ENCODE measurements at places on chromosomes 1 and 21.

DNA sequence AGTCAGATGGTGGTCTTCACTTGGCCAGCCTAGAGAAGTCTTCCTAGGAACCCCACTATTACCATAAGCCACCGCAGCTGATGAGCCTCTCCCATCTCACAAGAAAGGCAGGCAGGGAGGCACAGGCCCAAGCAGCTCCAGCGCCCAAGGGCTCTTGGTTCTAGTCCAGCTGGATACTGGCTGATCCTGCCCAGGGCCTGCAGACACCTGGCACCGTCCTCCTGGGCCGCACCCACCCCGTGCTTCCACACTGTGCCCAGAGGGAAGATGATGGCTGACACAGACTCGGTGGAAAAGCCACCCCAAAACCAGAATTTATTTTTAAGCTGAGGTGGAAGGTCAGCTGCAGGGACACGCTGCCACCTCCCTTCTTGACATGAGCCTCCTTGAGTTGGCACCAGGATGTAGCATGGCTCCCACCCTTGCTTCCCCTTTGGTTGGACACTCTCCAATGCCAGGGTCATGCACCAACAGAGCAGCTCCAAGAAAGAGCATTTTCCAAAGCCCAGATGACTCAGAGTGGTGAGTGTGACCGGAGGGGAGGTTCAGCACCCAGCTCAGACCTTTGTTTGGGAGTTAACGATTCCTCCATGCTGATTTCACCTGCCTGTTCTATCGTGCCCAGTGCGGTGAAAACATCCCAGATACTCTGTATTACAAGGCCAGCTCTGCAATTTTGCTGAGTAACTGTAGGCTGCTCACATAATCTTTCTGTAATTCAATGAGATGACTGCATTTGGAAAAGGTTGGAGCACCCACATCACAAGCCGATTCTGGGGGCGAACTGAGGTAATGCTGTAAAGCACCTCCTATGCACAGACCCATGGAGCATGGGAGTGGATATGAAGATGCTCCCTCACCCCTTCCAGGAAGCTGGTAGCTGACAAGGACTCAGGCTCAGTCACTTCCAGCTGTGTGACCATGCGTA lies 63.1 kb upstream of the SLC2A1 start:
- no peak for DNase-seq

GRCh38 chr1:228228601-228229074 lies 20.8 kb downstream of the OBSCN start:
- peak; percentile 24 for DNase-seq

- DNase-seq, result no peak
Measured at GRCh38 chr1:223175633-223176032, 32.6 kb upstream of the TLR5 start.

DNA sequence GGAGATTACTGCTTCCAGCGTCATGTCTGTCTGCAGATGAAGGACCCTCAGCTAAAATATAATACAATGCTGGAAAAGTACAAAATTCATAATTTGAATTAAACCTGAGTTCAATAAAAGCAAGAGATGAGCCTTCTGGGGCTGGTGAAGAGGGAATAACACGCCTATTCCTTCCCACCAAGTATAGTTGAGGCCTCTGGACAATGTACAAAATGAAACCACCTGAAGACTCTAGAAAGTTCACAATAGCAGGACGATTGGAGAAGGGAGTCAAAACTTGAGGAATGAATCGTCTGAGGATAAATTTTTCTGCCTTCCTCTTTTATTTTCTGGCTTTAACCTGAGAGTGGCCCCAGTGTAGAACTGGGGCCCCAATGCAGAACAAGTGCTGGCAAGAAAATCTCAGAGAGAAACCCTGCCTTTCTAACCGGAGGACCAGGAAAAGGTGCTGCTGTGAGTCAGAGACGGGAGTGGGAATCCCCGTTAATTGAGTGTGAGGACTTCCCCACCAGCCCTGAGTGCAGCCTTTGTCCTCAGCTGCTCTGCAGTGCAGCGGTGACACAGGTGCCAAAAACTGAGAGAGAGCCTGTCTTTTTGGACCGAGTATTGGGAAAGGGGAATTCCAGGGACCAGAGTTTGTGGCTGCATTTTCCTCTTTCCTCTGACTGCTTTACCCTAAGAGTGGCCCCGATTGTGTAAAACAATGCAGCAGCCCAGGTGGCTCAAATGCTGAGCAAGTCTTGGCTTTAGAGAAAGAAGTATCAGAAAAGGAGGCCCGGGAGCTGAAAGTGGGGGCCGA lies 264.9 kb downstream of the DYRK1A start:
- no peak for DNase-seq

DNA sequence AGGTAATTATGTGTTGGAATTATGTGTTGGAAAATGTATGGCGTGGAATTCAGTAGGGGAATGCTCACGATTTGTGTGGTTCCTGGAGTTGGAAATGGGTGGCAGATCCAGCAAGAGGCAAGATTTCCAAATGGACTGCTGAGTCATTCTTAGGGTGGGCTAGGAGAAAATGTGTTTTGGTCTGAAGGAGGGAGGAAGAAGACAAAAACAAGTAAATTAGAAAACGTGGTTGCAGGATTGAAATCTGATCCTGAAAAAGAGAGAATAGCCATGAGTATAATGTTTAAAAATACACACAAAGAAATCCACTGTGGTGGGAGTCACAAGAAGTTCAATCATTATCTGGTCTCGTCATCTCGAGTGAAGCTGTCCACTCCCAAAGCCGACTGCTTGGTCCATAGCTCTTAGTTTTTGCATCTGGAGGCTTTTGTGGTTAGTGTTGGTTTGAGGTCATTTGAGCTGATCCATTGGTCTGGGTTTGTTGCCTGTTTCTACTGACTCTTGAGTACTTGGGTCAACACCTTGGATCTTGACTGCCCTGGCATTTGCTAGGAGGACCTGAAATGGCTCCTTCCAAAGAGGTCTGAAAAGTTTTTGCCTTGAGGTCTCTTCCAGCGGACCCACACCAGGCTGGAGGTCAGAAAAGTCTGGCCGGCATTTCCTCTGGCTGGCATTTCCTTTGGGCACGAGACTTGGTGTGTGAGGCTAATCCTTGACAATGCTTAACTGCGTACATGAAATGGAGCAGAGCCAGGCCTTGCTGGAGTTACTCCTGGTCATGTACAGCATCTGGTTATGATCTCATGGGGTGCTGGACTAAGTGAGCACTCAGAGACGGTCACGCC lies 9.2 kb downstream of the MX2 start:
- DNase-seq, result no peak

- no peak for DNase-seq
Measured at GRCh38 chr1:65896721-65897120, 104.0 kb downstream of the PDE4B start.

- no peak for DNase-seq
Measured at GRCh38 chr1:203076031-203076511, 9.7 kb downstream of the MYOG start.

DNA sequence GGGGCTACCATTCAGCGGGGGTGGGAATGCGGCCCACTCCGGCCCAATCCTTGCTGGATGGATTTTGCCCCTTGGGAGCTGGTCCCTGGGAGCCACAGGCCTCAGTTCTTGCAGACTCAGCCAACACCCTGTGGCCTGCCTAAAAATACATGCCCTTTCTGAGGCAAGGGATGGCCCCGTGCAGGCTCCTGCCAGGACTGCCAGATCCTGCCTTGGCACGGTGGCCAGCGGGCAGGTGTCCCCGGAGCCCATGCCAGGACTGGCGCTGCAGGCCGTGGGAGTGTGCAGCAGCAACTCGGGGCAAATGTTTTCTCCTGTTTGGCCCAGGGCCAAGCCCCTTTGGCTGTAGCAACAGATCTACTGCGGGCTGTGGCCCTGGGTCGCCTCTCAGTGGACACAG lies 1.6 kb upstream of the PANK4 start:
- DNase-seq, result no peak

- no peak for DNase-seq
Measured at GRCh38 chr1:66644331-66644730, 107.9 kb upstream of the DYNLT5 start.

GRCh38 chr1:20823845-20824244 lies 36.7 kb upstream of the HP1BP3 start:
- no peak for DNase-seq

- DNase-seq, result no peak
Measured at GRCh38 chr21:45536301-45537081, 5.7 kb downstream of the SLC19A1 start.

DNA sequence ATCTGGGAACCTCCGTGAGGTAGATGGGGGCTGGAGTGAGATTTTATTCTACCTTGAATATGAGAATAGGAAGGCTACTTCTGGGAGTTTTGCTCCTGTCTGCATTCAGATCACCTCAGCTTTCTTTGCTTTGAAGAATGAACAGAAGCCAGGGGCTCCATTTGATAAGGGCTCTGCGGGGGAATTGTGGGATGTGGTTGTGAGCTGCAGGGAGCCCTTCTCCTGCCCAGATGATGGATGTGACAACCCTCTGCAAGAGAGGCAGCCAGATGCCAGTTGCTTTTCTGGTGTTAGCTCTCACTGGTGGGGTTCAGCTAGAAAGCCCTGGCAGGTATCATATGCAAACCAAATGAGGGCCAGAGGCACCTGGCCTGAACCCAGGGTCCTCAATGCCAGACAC lies 21.5 kb downstream of the IER5 start:
- no peak for DNase-seq

DNA sequence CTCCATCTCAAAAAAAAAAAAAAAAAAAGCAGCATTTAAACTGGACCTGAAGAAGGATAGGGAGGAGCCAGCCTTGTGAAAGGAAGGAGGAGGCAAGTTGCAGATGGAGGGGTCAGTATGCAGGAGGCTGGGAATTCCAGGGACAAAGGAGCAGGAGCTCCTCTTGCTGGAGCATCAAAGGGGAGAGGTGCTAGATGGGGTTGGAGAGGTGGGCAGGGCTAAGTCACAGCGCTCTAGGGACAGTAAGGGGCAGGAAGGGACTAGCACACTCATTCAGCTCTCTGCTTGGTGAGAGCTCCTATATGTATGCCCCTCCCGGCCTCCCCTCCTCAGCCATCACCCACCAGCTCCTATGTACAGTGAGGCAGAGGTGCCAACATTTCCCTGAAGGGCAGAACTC lies 26.8 kb downstream of the MAP7D1 start:
- DNase-seq, result no peak

GRCh38 chr1:22763487-22764200 lies 53.0 kb downstream of the EPHB2 start:
- no peak for DNase-seq

- peak; percentile 56 for DNase-seq
Measured at GRCh38 chr1:41537788-41538351, 53.4 kb upstream of the EDN2 start.

GRCh38 chr1:223512057-223512456 lies 118.8 kb downstream of the CCDC185 start:
- no peak for DNase-seq

GRCh38 chr1:19033926-19034680 lies 77.6 kb upstream of the IFFO2 start:
- no peak for DNase-seq

DNA sequence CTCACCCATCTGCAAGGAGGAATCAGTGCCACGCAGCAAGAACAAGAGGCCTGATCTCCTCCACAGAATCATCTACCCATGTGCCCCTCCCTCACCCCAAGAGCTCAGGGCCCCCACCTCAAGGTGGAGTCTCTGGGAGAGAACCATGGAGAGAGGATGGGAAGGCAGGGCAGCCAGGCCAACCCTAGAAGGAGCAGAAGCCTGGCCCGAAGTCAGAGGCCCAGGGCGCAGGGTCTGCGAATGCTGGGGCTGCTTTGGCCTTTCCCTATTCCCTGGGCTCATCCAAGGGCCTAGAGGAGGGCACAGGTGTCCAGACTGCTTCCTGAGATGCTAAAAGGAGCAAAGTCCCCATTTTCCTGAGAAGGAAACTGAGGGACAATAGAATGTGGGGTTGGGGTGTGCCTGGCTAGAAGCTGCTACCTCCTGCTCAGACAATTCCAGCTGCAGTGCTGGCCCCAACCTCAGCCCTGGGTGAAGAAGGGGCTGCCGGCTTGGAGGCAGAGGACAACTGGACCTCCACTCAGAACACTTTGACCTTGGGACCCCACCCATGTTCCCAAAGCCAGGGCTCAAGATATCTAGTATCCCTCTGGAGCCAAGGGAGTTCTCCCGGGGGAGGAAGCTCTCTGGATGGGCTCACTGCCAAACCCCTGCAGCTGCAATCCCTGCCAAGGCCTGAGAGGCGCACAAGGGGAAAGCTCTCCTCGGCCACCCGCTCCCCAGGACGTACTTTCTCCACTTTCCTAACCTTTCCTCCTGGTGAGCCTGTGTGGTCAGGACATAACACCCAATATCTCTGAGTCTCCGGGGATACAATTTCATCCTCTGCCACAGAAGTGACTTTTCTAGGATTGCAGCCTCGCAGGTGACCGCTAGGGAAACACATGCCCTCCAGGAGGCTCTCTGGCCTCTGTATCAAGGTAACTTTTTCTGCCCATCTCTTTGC lies 16.6 kb upstream of the LEMD1 start:
- no peak for DNase-seq

DNA sequence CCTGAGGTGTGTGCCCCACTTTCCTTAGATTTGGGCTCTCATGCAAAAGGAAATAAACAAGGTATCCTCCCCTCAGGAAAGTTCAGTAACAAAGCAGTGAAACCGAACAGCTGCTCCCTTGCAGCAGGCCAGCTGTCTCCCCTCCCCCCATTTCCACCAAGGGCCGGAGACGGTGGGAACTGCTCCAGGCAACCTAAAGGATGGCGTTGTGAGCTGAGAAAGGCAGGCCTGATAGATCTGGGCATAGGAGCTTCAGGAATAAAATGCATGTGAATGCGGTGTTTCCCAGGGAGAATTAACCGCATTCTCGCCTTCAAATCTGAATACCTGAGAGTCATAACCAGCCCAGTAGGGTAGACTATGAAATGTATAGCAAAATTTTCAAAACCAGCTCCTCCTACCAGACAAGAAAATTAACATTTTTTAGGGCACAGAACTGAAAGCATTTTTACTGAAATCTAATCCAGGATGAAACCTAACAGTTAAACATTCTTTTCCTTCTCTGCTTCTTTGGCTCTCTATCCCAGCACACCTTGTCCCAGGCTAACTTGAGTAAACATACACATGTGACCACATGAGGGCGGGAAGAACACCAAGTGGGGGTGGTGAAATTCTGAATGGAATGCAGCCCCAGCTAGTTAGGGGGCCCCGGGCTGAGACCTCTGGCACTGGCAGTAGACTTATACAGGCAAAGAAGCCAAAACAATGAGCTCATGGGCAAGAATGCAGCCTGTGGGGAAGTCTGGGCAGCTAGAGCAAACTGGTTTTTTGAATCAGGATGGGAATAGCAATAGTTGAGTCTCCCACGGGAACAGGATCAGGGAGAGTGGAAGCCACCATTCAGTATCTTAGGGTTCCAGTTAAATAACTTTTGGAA lies 11.5 kb downstream of the MCL1 start:
- peak; percentile 95 for DNase-seq

All from AG04449 (cell line).